ENCODE measurements at places on chromosomes 6 and 20. TPM values are rescaled to one million over a fixed set of nuclear protein-coding genes. Genes with fewer than 3 reads are reported as not detected.

The FOXP4 gene
- total RNA-seq: 52.4 TPM

The DDO gene
- not detected for total RNA-seq

The CTCFL gene
- not detected for total RNA-seq

The ZNF311 gene
- total RNA-seq: 0.19 TPM

The ECT2L gene
- total RNA-seq: not detected

- H3K27ac ChIP-seq: no peak overlapping the region
- no peaks in the 10 kb centered on the region for H3K4me1 ChIP-seq
Measured at GRCh38 chr6:145147981-145148749, 587.2 kb downstream of the EPM2A start.

DNA sequence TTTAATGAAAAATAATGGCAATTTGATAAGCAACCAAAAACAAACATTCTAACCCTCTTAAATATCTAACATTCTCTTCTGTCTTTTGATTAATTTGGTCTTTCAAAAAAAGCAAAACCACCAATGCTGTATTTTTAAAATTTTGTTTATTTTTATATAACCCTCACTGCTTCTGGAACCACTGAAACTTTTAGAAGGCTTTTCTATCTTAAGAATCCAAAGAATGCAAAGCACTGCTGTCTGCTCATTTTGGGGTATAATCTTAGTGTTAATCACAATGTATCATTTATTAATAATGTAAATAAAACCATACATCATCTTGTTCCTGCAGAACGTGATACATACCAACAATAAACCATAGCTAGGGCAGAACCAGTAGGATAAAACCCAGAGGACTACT is 14.0 kb downstream of the STK38 start:
- DNase-seq: no peak
- H3K4me3 ChIP-seq: no peak overlapping the region
- H3K27ac ChIP-seq: no peak overlapping the region
- peaks cover 39% of the 10 kb centered on the region for H3K4me1 ChIP-seq

GRCh38 chr6:35092362-35093117 is 48.6 kb downstream of the TCP11 start:
- no peak for DNase-seq
- H3K27me3 ChIP-seq: peaks cover 3% of the 10 kb centered on the region
- H3K4me1 ChIP-seq: no peaks in the 10 kb centered on the region
- no peaks in the 10 kb centered on the region for H3K36me3 ChIP-seq
- H3K4me3 ChIP-seq: no peak overlapping the region
- H3K27ac ChIP-seq: no peak overlapping the region

- H3K27ac ChIP-seq: no peak overlapping the region
- no peak overlapping the region for H3K4me3 ChIP-seq
- peaks cover 7% of the 10 kb centered on the region for H3K36me3 ChIP-seq
- DNase-seq: no peak
- H3K4me1 ChIP-seq: no peaks in the 10 kb centered on the region
Measured at GRCh38 chr6:151901009-151901411, 93.5 kb downstream of the ESR1 start.

- H3K4me1 ChIP-seq: no peaks in the 10 kb centered on the region
- no peak for DNase-seq
- no peak overlapping the region for H3K4me3 ChIP-seq
- H3K27ac ChIP-seq: no peak overlapping the region
- H3K27me3 ChIP-seq: no peaks in the 10 kb centered on the region
Measured at GRCh38 chr6:155936551-155936950, 480.9 kb upstream of the NOX3 start.

GRCh38 chr20:18632196-18632789 is 44.4 kb downstream of the DTD1 start:
- H3K27ac ChIP-seq: no peak overlapping the region
- H3K27me3 ChIP-seq: no peaks in the 10 kb centered on the region
- H3K4me1 ChIP-seq: no peaks in the 10 kb centered on the region

- no peaks in the 10 kb centered on the region for H3K36me3 ChIP-seq
- peak overlapping the region; percentile 72 for H3K4me3 ChIP-seq
- no peak for DNase-seq
Measured at GRCh38 chr20:20003031-20003954, 13.9 kb upstream of the NAA20 start.

DNA sequence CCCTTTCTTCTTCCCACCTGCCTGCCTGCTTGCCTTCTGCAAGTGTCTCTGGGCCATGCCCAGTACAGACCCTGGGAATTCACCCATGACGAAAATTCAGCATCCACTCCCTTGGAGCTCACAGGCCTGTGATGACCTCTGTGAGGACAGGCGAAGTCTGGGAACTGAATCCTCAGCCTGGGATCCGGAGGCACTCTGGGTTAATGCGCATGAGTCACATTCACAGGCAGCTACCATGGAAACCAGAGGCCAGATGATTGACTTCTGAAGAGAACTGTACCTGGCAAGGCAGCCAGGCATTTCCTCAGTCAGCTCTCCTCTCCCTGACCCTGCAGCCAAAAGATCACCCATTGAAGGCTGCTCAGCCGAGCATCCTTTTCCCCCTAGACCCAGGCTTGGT is 41.0 kb downstream of the SLC9A8 start:
- no peak for DNase-seq
- peaks cover 3% of the 10 kb centered on the region for H3K4me1 ChIP-seq
- H3K4me3 ChIP-seq: no peak overlapping the region
- no peaks in the 10 kb centered on the region for H3K27me3 ChIP-seq
- H3K36me3 ChIP-seq: peaks cover 17% of the 10 kb centered on the region

DNA sequence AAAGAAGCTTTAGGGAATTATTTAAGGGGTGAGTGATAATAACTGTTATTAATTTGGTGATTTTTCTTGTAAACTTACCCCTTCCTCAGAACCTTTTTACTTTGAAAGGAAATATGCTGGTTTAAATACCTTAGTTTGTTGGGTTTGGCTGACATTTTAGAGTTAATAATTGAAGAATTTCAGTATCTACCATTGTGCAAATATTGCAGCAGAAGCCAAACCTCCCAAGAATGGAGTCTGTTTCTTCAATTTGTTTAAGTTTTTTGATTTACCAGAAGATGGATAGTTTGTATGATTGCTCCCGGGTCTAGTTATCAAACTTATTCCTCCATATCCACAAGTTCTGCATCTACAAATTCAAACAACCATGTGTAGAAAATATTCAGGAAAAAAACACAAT is 77.1 kb downstream of the ATRN start:
- no peak overlapping the region for H3K4me3 ChIP-seq
- no peaks in the 10 kb centered on the region for H3K27me3 ChIP-seq
- no peak overlapping the region for H3K27ac ChIP-seq
- DNase-seq: no peak

- no peak overlapping the region for H3K4me3 ChIP-seq
- H3K36me3 ChIP-seq: no peaks in the 10 kb centered on the region
- no peak for DNase-seq
- no peak overlapping the region for H3K27ac ChIP-seq
- no peaks in the 10 kb centered on the region for H3K4me1 ChIP-seq
Measured at GRCh38 chr6:10315034-10315433, 99.8 kb downstream of the TFAP2A start.

- H3K4me1 ChIP-seq: no peaks in the 10 kb centered on the region
- no peak overlapping the region for H3K27ac ChIP-seq
- H3K27me3 ChIP-seq: peaks cover 6% of the 10 kb centered on the region
- no peak overlapping the region for H3K4me3 ChIP-seq
Measured at GRCh38 chr20:699811-700338, 24.3 kb upstream of the SCRT2 start.

- H3K4me1 ChIP-seq: no peaks in the 10 kb centered on the region
- H3K36me3 ChIP-seq: no peaks in the 10 kb centered on the region
- no peak overlapping the region for H3K4me3 ChIP-seq
- no peak overlapping the region for H3K27ac ChIP-seq
Measured at GRCh38 chr20:3693376-3693775, 11.6 kb upstream of the ADAM33 start.

DNA sequence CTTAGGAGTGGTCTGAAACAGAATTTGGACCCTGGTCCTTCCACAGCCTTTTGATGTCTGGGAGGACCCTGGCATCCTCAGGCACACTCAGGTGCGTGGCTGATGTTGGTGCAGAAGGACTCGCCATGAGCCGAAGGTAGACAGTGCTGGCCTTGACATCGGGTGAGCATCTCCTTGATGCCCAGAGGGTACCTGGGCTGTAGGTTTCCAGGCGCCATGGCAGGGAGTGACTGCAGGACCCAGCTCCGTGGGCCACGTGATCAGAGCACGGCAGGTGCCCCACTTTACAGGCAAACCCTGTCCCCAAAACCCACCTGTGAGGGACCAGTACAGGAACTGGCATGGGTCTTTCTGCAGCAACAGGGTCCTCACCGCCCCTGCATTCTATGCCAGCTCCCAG is 319.2 kb downstream of the CDH4 start:
- no peaks in the 10 kb centered on the region for H3K4me1 ChIP-seq
- no peak overlapping the region for H3K27ac ChIP-seq
- peaks cover 7% of the 10 kb centered on the region for H3K27me3 ChIP-seq
- H3K4me3 ChIP-seq: no peak overlapping the region
- no peaks in the 10 kb centered on the region for H3K36me3 ChIP-seq
- no peak for DNase-seq

DNA sequence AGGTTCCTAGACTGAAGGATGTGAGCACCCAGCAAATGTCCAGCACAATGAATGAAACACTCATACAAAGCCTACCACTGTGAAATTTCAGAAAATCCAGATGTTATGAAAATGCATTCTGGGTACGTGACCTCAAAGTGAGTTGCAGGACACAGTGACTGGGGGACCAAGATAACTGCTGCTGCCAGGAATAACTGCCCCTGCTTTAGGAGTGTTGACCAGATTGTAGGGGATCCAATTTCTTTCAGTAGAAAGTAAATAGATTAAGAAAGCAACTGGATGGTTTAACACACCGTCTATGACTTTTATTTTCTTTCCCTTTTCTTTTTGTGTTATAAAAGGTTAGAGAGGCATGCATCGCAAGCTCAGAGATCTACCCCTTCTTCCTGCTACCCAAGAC is 29.5 kb downstream of the MYLK4 start:
- H3K4me3 ChIP-seq: no peak overlapping the region
- H3K27me3 ChIP-seq: peaks cover 12% of the 10 kb centered on the region
- no peak overlapping the region for H3K27ac ChIP-seq
- DNase-seq: no peak

DNA sequence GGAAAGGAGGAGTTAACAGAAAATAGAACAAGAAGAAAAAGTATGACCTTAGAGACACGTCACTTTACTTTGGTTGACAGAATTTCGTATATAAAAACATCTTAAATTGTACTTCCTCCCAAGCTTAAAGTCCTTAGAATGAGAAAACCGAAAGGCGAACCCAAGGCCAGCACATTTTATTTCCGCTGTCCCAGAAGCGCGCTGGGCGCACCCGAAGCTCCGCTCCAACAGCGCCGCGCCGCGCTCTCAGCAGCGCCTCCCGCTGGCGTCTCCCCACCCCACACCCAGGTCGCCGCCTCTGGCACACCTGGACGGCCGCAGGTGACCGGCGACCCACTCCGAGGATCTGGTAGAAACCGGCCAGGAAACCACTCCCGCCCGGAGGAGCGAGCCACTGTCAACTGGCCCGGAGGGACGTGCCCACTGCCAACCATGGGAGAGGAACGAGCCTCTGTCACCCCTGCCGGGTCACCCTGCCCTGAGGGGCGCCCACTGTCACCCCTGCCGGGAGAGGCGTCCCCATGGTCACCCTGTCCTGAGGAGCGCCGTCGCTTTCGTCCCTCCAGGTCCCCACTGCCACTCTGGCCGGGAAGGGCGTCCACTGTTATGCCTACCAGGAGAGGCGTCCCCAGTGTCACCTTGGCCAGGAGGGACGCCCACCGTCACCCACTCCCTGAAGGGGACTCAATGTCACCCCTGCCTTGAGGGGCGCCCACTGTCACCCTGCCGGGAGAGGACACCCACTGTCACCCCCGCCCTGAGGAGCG is 824 bp downstream of the MPC1 start:
- H3K36me3 ChIP-seq: no peaks in the 10 kb centered on the region
- peak overlapping the region; percentile 89 for H3K4me3 ChIP-seq
- no peaks in the 10 kb centered on the region for H3K27me3 ChIP-seq
- H3K27ac ChIP-seq: peak overlapping the region; percentile 65
- peak; percentile 79 for DNase-seq

- no peak overlapping the region for H3K4me3 ChIP-seq
- H3K27ac ChIP-seq: no peak overlapping the region
- peaks cover 26% of the 10 kb centered on the region for H3K27me3 ChIP-seq
- H3K4me1 ChIP-seq: no peaks in the 10 kb centered on the region
- DNase-seq: no peak
- H3K36me3 ChIP-seq: no peaks in the 10 kb centered on the region
Measured at GRCh38 chr20:47810721-47811347, 25.6 kb upstream of the SULF2 start.

GRCh38 chr6:105803442-105803841 is 282.7 kb upstream of the PRDM1 start:
- H3K36me3 ChIP-seq: no peaks in the 10 kb centered on the region
- peaks cover 7% of the 10 kb centered on the region for H3K4me1 ChIP-seq
- H3K27ac ChIP-seq: no peak overlapping the region
- H3K4me3 ChIP-seq: no peak overlapping the region
- peaks cover 5% of the 10 kb centered on the region for H3K27me3 ChIP-seq
- DNase-seq: no peak

DNA sequence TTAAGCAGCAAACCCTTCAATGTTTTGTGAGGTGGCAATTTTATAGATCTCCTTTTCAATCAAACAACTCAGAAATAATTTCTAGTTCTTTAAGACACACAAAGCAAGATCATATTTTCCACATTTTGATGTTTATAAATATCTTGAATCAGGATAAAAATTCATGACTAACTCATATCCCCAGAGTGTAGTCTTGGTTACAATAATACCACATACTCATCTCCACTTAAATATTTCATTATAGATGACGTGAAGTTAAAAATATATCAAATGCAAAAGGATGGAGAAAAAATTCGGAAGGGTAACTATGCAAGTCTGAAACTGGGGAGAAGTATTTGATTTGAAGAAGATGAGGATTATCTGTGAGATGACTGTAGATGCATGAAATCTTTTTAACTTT is 59.8 kb upstream of the HIVEP1 start:
- H3K36me3 ChIP-seq: no peaks in the 10 kb centered on the region
- peaks cover 2% of the 10 kb centered on the region for H3K27me3 ChIP-seq
- no peak for DNase-seq
- no peaks in the 10 kb centered on the region for H3K4me1 ChIP-seq

GRCh38 chr6:131687022-131687421 is 14.2 kb downstream of the OR2A4 start:
- DNase-seq: no peak
- H3K36me3 ChIP-seq: peaks cover 6% of the 10 kb centered on the region

DNA sequence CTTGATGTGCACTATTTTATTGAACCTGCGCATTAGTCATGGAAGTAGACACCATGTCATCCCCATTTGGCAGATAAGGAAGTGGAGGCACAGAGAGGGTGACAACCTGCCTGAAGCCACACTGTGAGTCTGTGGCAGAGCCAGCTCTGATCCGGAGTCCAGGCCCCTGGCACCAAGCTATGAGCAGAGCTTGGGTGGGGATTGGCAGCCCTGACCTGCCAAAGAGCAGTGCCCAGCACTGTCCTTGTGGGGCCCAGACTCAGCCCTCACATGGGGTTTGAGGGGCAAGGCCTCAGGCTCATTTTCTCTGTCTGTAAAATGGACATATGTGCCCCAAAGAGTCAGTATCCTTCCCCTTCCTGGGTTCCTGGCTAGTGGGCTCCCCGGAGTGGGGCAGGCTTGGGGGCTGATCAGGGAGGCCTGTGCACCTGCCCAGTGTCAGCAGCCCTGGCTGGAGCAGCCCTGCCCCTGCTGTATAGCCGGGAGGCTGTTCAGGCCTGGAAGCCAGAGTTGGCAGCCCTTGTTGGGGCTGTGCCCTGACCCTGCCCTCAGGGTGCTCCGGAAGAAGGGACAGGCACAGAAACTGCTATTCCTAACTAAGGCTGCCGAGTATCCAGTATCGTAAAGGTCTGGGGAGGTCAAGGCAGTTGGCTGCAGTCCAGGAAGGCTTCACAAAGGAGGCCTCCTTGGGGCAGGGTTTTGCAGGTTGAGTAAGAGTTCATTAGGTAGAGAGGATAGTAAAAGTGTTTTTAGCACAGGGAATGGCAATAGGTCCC is 38.7 kb downstream of the TGM2 start:
- no peak overlapping the region for H3K27ac ChIP-seq
- no peak for DNase-seq
- no peak overlapping the region for H3K4me3 ChIP-seq
- H3K36me3 ChIP-seq: no peaks in the 10 kb centered on the region
- peaks cover 6% of the 10 kb centered on the region for H3K4me1 ChIP-seq
